ENCODE measurements at places on chromosomes 6 and 20.

GRCh38 chr6:79463621-79464050, 73.6 kb downstream of the LCA5 start:
- DNase-seq: no peak

DNA sequence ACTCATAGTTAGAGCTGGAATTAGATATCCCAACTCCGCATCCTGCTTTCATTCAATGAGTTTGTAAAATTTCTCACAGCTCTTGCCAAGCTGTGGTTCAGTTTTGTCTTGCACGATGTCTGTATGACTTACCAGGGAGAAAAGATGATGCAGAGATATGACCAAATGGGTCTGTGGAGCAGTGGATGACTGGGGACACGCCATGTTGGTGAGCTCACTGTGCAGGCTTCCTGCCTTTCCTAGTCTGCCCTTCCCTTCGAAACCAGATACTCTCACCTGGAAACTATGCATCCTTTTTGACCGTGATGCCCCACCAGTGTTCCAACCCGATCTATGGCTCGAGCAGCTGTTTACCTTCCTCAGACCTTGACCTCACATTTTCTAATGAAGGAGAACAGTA, 262.7 kb upstream of the BMP2 start:
- DNase-seq: no peak

DNA sequence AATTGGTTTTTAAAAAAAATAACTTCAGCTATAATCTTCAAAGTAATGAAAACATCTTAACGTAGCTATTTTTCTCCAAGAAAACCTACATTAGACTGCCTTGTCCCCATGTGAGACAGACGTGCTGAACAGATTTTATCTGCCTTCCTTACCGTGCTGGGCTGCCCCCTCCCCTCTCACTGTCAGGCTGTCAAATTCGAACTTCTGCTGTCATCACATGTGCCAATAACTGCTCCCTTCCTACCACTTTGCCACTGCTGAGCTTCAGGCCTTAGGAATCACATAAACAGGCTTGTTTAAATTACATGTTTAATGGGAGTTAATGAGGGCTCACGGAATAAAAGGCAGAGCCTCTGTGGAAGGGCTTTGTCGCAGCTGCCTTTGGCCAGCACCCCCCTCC, 77.0 kb upstream of the NHSL1 start:
- no peak for DNase-seq

DNA sequence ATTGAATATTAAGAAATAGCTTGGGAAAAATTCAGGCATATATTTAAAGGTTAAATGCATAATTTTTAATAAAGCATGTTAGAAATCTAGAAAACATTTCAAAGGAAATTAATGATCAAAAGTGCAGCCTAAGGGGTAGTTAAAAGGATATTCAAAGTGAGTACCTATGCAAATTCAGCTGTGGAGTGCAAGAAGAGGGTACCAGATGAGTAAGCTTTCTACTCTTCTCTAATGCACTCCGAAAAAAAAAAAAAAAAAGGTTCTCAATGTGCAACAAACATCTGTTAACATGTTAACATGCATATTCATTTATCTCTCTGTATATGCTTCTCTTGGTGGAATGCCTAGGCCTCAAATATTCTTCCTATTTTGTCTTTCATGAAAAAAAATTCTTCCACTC, 32.0 kb upstream of the KATNA1 start:
- no peak for DNase-seq

DNA sequence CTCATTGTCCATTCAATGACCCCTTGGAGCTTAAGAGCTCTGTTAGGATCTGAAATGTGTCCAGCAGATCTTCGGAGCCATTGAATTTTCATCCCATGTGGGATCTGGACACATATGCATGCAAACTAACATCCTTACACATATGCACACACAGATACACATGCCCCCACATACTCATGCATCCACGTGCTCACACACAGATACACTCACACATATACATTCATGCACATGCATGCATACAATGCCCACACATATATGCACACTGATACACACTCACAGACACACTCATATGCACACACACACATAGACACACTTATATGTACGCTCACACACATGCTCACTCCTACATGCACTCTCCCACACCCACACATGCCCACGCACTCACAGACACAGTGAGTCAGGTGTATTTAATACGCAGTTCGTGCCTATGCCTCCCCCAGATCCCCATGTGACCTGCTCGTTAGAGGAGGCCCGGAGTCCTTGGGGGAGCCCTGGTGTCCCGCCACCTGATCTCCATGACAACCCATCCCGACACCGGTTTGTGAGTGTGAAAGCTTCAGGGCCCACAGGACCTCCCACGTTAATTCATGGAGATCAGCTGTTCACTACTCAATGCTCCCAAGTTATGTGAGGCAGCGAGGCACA, 121.9 kb upstream of the SULF2 start:
- no peak for DNase-seq

- no peak for DNase-seq
Measured at GRCh38 chr20:45100563-45101245, at the start of gene KCNS1. Gene KCNS1 (minus strand): TSS chr20:45101127. CDS start chr20:45099236, 1,891 bp downstream.

DNA sequence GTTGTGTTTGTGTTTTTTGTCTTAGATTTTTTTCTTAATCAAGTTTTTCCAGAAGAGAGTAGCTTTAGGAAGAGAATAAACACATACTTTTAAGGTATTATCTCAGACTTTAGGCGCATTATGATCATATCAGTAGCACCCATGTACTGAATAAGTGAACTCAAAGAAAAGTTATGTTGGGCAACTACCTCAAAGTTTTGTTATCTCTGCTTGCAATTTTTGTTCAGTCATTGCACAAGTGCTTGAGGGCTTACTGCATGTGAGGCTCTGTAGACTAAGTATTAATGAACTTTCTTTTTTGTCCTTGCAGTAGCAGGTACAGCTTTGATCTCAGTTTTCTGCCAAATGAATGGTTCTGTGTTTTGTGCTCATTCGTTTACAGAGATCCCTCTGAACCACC, 189.0 kb downstream of the SLC16A10 start:
- DNase-seq: no peak

GRCh38 chr6:47344022-47344421, 34.3 kb upstream of the TNFRSF21 start:
- DNase-seq: no peak

GRCh38 chr6:140636271-140636907, 1261.9 kb upstream of the CITED2 start:
- DNase-seq: no peak

- DNase-seq: no peak
Measured at GRCh38 chr6:90444160-90444714, 142.6 kb downstream of the MAP3K7 start.
